ENCODE measurements at places on chromosomes 16 and 17. TPM values are rescaled to one million over a fixed set of nuclear protein-coding genes. Genes with fewer than 3 reads are reported as not detected.

- DNase-seq, result no peak
Observed at GRCh38 chr16:3035972-3036725, 595 bp downstream of the BICDL2 start.

- DNase-seq, result no peak
Observed at GRCh38 chr17:10077561-10078299, 120.7 kb downstream of the GAS7 start.

DNA sequence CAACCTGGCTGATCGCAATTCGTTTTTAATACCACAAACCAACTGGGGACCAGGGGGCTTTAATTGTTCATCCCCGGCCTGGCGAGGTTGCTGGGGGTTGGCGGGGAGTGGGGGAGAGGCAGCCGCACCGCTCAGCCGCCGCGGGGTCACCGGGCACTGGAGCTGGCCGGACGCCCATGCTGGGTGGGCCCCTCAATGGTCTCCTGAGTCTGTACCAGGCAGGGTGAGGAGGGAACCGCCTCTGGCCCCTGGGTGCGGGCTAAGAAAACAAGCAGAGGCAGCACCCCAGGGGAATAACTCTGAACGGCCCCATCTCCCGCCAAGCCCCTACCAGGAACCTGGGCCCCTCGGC is 43.9 kb downstream of the ACTG1 start:
- DNase-seq, result no peak

GRCh38 chr17:38442548-38442947 is 14.3 kb downstream of the ARHGAP23 start:
- no peak for DNase-seq

- no peak for DNase-seq
Observed at GRCh38 chr16:67257486-67258160, 8.8 kb downstream of the SLC9A5 start.

- no peak for DNase-seq
Observed at GRCh38 chr17:83052241-83052564, 27.2 kb upstream of the METRNL start.

DNA sequence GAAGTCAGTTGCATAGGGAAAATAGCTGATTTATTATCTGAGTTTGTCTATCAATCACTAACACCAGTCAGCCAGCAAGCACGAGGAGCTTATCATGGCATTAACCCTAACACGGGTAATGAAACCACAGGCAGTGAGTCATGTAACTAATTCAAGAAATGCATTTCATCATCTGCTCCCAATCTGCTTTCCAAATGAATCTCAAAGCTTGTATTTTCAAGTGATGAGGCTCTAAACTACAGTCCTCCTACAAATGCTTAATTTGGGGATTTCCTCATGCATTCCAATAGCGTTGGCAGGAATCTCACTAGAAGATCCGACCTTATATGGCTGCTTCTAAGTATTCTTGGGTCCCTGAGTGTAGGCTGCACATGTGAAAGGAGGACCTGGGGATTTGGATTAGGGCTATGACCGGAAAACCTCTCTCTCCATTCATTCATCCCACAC is 118.4 kb upstream of the HSBP1 start:
- DNase-seq, result peak; percentile 58

DNA sequence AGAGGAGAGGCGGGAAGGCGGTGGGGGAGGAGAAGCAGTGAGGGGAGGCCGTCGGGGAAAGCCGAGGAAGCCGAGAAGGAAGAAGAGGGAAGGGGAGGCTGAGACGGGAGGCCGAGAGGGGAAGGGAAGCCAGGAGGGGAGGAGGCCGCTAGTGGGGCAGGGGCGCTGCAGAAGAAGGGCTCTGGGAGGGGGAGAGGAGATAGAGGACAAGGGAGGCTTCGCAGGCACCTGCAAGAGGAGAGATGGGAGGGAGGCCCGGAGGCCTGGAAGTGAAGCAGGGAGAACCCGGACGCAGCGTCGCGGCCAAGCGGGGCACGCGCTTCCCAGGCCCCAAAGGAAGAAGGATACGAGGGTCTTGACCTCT is 2.3 kb downstream of the C17orf58 start:
- no peak for DNase-seq

- no peak for DNase-seq
Observed at GRCh38 chr16:68113059-68113761, 28.0 kb downstream of the NFATC3 start.

- no peak for DNase-seq
Observed at GRCh38 chr16:63422715-63423114, 1386.5 kb upstream of the CDH8 start.

Gene ABCC3
- 1.2 TPM for total RNA-seq

Gene C16orf74
- total RNA-seq, result 3.8 TPM

Gene ITFG1
- total RNA-seq, result 40.1 TPM

Gene DNAH9
- total RNA-seq, result 6.2 TPM

Gene SLC26A11
- 23.6 TPM for total RNA-seq

Gene CIITA
- not detected for total RNA-seq

Gene PRAC2
- total RNA-seq, result 25.5 TPM

Data from A673 (cell line).